ENCODE measurements at places on chromosomes 6 and 20.

DNA sequence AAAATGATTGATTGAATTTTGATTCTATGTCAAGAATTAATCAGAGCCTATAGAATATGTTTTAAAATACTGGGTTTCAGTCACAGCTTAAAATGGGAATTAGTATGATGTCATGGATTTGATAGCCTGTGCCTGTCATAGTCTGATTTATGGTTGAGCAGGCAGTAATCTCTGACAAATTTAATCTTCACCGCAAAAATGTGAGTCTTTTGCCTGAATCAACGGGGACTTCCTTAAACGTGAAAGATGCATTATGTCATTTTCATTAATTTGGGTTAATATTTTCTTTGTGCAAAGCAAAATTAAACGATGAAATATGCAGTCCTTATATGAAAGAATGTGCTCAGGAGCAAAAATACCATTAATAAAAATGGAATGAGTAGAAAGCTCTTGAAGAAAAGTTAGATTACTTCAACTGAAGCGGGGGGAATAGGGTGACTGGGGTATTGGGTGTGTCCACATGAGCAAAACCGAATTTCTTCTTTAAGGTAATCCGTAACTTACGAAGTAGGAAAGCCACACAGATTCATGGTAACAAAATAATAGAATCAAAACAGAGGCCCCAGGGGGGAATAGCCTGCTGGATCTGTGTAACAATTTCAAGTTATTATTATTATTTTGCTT lies 339.6 kb upstream of the NOX3 start:
- no peak for DNase-seq

- no peak for DNase-seq
These were observed 115.1 kb upstream of the JAG1 start for GRCh38 chr20:10788877-10789276.

DNA sequence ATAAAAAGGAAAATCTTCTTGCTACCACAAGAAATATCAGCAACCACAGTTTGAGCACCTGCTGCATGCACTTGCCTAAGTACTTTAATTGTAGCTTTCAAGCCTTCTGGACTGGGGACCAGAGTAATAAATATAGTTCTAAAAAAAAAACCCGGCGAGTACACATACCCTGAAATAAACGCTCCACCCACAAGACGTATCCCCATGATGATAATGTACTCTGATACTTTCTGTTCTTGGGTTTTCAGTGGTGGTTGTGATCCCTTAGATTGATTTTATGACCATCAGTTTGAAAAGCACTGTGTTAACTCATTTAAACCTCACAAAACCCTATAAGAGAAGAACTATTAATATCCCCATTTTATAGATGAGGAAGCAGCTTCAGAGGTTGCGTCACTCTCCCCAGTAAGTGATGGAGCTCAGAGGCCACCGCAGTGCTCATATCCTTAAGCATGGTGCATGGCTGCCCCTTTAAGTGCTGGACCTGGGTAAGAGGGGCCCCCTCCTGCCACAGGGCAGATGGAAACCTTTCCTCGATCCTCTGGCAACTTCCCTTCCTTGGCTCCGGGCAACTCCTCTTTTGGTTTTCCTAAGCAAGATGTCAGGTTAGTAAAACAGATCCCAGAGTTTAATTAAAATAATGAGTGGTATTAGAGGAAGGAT lies 67.3 kb downstream of the KCNB1 start:
- no peak for DNase-seq

GRCh38 chr6:168877821-168878282 lies 375.8 kb downstream of the THBS2 start:
- no peak for DNase-seq

- DNase-seq = no peak
These were observed 336.7 kb downstream of the DHX35 start for GRCh38 chr20:39298571-39299506.

- DNase-seq = no peak
These were observed 316.2 kb downstream of the DHX35 start for GRCh38 chr20:39278230-39278788.

DNA sequence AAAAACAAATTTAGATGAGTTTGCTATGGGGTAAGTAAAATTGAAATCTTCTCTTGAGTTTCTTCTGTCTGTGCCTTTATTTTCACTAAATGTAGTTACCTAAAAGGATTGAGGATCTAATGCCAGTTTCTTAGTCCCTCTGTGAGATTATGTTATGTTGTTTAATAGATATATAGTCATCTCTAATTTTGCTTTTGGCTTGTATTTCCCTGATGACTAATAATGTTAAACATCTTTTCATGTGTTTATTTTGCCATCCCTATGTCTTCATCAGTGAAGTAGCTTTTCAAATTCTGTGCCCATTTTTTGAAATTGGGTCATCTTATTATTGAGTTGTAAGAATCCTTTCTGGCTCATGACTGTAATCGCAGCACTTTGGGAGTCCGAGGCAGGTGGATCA lies 13.7 kb downstream of the QRSL1 start:
- no peak for DNase-seq

DNA sequence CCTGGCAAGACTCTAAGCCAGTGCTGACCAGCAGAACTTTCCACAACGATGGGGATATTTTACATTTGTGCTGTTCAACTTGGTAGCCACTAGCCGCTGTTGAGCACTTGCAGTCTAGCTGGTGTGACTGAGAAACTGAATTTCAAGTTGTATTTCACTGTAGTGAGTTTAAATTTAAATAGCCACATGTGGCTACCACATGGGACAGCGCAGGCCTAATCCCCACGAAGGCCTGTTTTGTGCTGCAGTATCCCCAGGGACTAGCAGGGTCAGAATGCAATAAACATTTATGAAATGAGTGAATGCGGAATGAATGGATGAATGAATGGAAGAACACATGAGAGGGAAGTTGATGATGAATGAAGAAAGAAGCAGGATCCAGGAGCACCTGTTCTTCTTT lies 115.8 kb downstream of the TRERF1 start:
- no peak for DNase-seq

DNA sequence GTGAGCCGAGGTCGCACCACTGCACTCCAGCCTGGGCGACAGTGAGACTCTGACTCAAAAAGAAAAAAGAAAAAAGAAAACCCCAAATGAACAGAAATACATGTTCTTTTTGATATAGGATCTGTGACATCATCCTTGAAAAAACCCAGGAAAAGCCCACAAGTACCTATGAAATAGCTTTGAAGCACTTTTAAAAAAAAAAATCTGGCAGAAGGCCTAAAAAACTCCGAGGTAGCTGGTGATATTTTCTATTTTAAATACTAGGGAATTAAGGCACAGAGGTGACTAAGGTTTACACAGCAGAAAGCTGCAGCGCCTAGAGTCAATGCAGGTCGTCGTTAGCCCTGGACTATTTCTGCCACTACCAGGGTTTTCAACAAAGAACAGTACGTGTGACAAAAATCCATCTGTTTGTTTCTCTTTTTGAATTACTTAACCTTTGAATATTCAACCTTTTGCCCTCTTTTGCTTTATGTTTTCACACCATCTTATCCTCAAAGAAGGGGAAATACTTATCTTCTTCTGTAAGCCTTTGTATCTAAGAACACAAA lies 39.4 kb upstream of the EEF1A1 start:
- DNase-seq = no peak

GRCh38 chr20:43691928-43692524 lies 25.1 kb downstream of the MYBL2 start:
- DNase-seq = peak; percentile 20

DNA sequence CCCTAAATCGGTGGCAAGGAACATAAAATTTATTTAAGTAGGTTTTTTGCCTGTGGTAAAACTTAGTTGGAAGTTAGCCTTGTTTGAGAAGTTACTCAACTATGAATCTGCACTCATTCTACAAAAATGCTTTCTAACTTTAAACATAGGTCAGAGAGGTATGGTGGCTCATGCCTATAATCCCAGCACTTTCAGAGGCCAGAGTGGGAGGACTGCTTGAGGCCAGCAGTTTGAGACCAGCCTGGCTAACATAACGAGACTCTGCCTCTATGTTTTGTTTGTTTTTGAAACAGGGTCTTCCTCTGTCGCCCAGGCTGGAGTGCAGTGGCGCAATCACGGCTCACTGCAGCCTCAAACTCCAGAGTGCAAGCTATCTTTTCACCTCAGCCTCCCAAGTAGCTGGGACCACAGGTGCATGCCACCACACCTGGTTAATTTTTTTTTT lies 16.2 kb downstream of the USP49 start:
- no peak for DNase-seq

GRCh38 chr20:50344232-50345071 lies 153.8 kb downstream of the CEBPB start:
- DNase-seq = no peak

GRCh38 chr6:149405823-149406765 lies 6.0 kb downstream of the SUMO4 start:
- no peak for DNase-seq

DNA sequence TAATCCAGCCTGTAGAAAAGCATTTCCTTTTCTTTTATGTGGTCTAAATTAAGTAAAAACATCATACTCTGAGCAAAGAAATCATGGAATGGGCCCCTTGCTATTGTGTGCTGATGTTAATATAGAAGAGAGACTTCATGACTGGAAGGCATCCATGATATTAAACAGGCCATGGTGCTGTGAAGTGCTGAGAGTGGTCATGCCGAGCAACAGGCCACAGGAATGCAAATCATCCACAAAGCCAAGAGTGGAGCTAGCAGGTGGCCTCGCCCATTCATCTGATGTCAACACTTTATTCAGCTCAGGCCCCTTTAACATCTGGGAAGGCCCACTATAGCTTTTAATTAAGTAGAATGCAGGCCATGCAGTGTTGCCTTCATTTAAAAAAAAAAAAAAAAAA lies 115.2 kb upstream of the HMGCLL1 start:
- DNase-seq = no peak

Data from T-helper 9 cell (primary cell).